Activated CD4-positive, CD25-positive, alpha-beta regulatory T cell treated with anti-CD3 and anti-CD28 coated beads, Interleukin-2, amount 50 U/mL, for 72 hours (primary cell): ENCODE measurements at places on chromosomes 5 and 9.

DNA sequence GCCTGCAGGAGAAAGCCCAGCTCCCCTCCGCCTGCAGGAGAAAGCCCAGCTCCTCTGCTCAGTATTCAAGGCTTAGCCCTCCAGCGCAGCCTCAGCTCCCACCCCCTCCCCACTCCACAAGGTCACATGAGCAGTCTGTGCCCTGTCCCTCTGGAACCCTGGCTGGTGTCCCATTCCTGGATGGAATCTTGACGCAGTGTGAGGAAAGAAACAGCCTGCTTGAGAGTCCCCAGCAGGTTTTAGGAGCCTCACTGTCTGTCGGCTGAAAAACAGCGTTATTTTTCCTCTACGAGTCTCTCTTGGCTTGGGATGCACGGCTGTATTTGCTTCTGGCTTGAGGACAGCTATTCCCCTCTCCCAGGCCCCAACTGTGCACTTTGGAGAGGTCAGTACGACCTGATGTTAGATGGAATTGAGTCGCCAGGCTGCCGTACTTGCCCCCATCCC, 210.1 kb upstream of the TRIM32 start:
- no peak for DNase-seq

DNA sequence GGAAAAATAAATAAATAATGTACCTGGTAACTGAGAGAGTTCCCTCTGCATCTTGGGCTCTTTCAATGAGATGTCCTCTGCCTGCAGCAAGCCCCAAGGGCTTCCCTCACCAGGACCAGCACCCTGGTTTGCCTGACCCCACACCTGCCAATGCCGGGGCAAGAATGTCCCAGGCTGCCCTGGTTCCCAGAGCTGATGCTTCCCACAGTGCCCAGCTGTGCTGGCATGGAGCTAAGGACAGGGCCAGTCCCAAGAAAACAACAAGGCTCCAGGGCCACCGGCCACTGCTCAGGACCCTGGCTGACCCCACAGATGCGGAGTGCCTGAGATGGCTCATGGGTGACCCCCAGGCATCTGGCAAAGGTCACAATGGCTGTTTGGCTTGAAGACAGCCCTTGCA, 123.5 kb downstream of the KCNIP1 start:
- DNase-seq = no peak

DNA sequence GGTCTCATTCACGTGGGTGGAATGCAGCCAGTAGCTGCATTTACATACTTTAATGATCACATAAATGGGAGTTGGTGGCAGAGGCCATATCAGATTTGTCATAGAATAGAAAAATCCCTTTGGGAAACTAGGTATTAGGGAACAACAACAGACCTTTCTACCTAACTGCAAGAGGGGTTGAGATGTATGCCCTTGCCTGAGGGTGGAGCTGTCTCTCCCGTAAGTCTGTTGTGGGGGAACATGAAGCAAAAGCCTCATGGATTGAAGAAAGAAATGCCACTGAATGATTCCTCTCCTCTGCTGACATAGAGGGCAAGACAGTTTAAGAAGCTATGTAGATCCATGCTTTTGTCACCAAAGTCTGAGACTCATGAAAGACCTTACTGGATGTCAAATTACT, 461.3 kb downstream of the SPOCK1 start:
- DNase-seq = no peak

DNA sequence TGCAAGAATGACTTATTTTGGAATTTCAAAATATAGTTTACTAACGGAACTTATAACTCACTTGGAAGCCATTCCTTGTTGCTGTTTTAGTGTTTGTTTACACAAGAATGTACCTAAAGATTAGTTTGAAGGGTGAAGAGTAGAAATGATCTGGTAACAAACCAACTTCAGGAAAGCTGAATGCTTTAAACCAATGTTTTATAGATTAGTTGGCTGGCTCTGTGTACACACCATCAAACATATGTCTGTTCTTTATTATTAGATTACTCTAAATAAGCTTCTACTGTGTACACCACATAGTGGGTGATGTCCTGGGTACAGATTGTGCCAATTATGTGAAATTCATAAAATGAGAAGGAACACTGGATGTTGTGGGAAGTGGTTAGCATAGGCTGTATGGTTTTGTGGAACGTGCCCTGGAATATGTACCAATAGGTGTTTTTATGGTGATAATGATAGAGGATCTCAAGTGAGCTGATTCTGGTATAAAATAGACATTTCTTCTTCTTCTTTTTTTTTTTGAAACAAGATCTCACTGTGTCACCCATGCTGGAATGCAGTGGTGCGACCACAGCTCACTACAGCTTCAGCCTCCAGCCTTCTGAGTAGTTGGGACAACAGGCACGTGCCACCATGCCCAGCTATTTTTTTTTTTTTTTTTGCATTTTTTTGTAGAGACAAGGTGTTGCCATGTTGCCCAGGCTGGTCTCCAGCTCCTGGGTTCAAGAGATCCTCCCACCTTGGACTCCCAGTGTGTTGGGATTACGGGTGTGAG, 109.3 kb upstream of the DHFR start:
- no peak for DNase-seq

GRCh38 chr5:173664154-173664526, 47.7 kb upstream of the BOD1 start:
- DNase-seq = no peak

- DNase-seq = no peak
Observed at GRCh38 chr9:91558879-91559278, 135.2 kb upstream of the NFIL3 start.

DNA sequence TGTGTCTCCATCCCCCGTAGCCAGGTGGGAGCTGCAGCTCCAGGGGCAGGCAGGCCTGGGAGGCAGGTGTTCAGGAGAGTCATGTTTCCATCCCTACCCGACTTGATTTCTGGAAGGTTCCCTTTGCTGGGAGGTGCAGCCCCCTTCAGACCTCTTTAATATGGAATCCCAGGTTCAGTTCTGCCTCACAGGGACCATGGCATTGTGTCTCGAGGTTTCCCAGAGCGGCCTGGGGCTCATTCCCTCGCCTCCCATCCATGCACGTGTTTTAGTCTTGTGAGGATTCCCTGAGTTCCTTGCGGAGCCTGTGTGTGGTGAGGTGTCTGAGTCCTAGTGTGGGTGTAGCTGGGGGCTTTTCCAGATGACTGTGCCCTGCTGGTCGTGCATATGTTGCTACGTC, 16.5 kb upstream of the AHRR start:
- DNase-seq = no peak

GRCh38 chr9:79264511-79265355, 307.0 kb upstream of the TLE4 start:
- no peak for DNase-seq

- DNase-seq = no peak
Observed at GRCh38 chr5:33231214-33231710, 209.5 kb upstream of the TARS1 start.

DNA sequence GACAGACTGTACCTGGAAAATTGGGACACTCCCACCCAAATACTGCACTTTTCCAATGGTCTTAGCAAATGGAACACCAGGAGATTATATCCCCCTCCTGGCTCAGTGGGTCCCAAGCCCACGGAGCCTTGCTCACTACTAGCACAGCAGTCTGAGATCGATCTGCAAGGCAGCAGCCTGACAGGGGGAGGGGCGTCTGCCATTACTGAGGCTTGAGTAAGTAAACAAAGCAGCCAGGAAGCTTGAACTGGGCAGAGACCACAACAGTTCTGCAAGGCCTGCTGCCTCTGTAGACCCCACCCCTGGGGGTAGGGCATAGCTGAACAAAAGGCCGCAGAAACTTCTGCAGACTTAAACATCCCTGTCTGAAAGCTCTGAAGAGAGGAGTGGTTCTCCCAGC, 260.0 kb upstream of the ST8SIA4 start:
- no peak for DNase-seq

- peak; percentile 43 for DNase-seq
Observed at GRCh38 chr9:134066913-134067851, 644 bp downstream of the BRD3 start.

DNA sequence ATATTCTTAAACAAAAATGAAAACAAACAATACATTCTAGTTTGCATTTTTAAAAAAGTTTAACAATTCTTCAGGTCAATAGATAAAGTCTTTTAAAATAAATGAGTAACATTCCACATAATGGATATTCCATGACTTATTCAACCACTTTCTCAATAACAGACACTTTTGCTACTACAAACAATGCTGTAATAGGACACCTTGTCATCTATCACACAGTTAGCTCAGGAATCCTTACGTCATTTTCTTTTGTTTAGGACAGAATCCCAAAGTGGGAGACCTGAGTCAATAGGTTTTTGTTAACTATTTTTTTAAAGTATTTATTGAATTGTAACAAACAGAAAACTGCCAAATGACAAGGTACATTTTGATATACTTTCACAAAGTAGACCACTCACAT, 72.5 kb downstream of the CEP120 start:
- no peak for DNase-seq

DNA sequence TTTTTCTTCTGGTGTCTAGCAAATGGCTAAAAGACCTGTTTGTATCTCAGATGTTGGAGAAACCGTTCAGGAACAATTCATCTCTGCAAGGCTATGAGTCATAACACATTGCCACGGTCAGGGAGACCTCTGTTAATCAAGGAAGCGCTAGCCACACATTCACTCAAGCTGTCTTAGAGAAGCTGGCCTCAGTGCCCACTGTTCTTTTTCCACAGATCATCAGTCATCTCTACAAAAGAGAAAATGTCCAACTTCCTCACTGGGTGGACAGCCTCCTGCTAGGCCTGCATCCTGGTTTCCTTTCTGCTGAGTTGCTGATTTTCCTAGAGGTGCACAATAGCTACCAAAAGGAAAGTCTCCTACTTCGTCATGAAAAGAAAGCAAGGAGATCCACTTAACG, 360.5 kb downstream of the BNC2 start:
- no peak for DNase-seq

GRCh38 chr9:7988644-7989280, 189.2 kb upstream of the DMAC1 start:
- DNase-seq = no peak

- no peak for DNase-seq
Observed at GRCh38 chr5:41707853-41708603, 162.2 kb downstream of the OXCT1 start.

- DNase-seq = no peak
Observed at GRCh38 chr5:2753452-2754420, 2.3 kb upstream of the IRX2 start.

- no peak for DNase-seq
Observed at GRCh38 chr5:91146230-91146629, 236.9 kb downstream of the ARRDC3 start.

DNA sequence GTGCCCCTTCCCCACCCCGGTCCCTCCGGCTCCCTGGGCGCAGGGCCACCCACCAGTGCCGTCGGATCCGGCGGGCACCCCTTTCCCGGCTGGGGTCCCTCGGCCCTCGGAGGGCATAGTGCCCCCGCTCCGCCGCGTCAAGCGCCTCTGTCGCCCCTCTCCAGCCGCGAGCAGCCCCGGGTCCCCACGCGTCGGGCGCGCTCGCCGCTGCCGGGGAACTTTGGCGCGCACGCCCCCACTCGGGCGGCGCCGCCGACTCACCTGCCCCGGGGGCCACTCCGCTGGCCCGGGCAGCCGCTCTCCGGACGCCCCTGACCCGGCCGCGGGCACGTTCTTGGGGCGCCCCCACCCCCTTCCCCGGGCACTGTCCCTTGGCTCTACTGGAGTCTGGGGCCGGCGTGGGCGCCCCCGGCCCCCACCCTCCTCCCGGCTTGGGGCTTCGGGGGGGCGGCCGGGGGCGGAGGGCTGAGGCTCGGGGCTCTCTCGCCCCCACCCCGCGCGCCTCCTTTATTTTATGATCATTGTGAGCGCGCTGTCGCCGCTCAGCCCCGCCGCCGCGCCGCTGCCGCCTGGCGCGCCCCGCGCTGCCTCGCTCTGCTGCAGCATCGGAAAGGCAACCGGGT, 1.1 kb upstream of the FAM78A start:
- no peak for DNase-seq

DNA sequence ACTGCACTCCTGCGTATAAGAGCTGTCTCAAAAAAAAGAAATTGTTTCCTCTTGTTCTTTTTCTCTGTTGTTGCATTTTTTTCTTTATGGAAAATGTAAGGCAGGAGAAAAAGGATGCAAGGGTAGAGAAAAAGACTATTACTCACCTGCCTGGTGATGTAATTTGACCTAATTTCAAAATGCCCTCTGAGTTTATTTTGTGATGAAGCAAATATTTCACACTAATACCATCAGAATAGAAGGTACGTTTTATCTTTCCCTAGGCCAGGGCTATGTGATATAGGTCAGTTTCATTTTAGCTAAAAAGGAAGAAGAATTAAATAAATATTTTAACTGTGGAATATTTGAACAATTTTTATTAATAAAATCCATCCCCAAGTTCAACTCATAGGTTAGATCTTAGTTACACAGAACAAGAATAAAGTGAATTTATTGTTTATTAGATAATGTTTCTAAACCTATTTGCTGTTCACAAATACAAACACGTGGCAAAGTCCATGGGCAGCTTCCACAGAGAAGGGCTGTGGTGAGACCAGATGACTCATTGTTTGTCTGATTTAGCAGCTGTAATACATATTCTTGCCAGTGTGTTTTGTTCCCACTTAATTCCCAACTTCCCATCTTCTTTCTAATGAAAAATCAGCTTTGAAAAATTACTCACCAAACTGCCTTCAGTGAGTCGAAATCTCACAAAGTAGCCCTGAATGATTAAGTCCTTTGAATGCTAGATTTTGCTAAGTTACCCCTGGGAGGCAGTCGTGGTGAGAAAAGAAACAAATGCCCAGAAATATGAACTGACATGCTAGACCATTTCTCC, 52.8 kb upstream of the CCDC112 start:
- DNase-seq = no peak

GRCh38 chr5:150320044-150320613, 17.4 kb upstream of the ARSI start:
- DNase-seq = no peak

GRCh38 chr5:43772764-43773477, 169.9 kb downstream of the NNT start:
- DNase-seq = no peak

- DNase-seq = no peak
Observed at GRCh38 chr9:93406371-93406770, 45.1 kb upstream of the FAM120A start.

- no peak for DNase-seq
Observed at GRCh38 chr5:44506561-44506960, 117.3 kb upstream of the FGF10 start.

DNA sequence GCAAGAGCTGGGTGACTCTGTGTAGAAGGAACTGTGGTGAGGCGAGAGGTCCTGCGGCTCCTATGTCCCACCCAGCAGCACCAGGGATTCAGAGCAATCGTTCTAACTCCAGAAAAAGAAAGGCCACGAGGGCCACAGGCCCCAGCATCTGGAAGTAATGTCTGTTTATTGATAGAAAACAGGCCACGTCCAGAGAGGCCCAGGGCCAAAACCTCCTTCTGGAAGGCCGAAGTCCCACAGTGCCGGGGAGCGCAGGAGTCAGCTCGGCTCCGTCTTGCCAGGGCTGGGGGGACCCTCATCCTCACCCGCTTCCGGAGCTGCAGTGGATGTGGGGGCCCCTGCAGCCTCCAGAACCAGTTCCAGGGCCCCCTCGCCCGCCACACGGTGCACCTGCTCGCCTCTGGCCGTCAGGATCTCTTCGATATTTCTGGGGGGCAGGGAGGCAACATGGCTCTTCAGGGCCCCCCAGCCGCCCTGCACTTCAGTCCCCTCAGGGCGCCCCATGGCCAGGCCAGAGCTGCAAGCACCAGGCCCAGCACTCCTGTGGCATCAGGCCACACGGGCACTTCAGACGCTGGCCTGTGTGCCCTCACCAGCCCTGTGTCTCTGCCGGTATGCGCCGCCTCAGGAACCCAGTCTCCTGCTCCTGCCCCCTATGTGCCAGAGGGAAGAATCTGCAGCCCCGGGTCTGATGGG, 1.6 kb downstream of the DNLZ start:
- DNase-seq = no peak
